HuH-7 (cell line): ENCODE measurements at places on chromosomes 11 and 22.

GRCh38 chr11:86736291-86737143 is 63.8 kb upstream of the PRSS23 start:
- no peak for DNase-seq

- DNase-seq = no peak
These were observed 40.1 kb downstream of the BID start for GRCh38 chr22:17734187-17734586.

GRCh38 chr11:76695771-76696170 is 25.2 kb upstream of the LRRC32 start:
- no peak for DNase-seq

GRCh38 chr11:65615950-65616574 is 486 bp downstream of the PCNX3 start:
- peak; percentile 61 for DNase-seq

- no peak for DNase-seq
These were observed 13.7 kb downstream of the ELF5 start for GRCh38 chr11:34499719-34500500.

- no peak for DNase-seq
These were observed 31.7 kb downstream of the MCM5 start for GRCh38 chr22:35431483-35432227.

- no peak for DNase-seq
These were observed 34.7 kb downstream of the GDPD4 start for GRCh38 chr11:77266766-77267165.

DNA sequence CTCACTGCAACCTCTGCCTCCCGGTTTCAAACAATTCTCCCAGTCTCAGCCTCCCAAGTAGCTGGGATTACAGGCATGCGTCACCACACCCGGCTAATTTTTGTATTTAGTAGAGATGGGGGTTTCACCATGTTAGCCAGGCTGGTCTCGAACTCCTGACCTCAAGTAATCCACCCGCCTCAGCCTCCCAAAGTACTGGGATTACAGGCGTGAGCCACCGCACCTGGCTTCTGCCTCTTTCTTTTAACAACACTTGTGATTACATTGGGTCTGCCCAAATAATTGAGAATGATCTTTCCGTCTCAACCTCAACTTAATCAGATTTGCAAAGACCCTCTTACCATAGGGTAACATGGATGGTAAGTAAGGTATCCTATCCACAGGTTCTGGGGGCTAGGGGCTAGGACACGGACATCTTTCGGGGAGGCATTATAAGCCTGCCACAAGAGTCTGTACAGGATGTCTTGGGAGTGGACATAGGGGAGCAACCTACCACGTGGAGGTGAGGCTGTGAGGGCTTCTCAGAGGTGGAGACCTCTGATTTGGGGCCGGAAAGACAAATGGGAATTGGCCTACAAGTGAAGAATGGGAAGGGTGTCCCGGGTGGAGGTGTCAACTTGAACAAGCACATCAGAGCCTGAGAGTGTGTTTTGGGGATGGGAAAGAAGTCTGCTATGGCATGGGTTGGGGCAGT is 2.7 kb upstream of the CBX6 start:
- DNase-seq = no peak

DNA sequence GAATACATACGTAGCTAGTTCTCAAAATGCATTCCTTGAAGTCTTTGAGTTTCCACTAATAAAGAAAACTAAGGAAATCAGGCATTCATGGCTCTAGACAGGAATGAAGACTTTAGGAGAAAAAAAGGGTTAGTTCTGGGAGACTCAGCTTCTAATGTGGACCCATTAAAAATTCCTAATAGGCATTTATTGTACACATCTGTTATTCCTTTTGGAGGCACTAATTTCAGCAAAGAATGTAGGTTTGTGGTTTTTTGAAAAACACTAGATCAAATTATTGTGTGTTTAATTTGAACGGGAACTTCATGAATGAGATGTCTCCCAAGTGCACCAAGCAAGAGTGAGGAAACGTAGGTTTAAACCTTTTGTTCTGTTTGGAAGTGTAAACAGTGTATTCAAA is 42.7 kb downstream of the PARVA start:
- DNase-seq = no peak
